ENCODE measurements at places on chromosomes 3 and 15.

GRCh38 chr3:174347474-174348138, 511.5 kb upstream of the NAALADL2 start:
- DNase-seq: no peak

GRCh38 chr3:180059356-180059755, 22.6 kb upstream of the PEX5L start:
- no peak for DNase-seq

- no peak for DNase-seq
These were observed 25.1 kb upstream of the GABPB1 start for GRCh38 chr15:50380089-50380488.

- DNase-seq: no peak
These were observed 204.6 kb downstream of the GABRG3 start for GRCh38 chr15:27175472-27176153.

DNA sequence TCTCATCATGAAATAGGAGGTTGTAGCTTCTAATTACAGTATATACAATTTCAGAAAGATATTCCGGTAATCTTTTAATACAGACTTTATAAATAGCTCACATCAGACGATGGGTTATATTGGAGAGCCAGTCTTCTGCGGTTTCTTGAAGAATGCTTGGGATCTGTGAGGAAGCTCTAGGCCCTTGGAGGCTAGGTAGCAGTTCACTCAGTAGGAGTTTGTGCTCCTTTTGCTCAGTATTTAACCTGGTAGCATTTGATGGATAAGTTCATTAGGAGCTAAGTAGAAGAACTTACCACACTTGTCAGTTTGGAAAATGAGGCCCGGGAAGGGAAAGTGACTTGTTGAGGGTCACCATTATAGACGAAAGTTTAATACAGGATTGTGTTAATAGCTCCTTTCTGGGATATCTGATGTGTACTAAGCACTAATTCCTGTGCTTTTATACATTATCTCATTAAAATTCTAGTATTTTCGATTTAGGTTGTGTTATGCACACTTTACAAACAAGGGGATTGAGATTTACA, 2.8 kb downstream of the FNDC3B start:
- DNase-seq: no peak

DNA sequence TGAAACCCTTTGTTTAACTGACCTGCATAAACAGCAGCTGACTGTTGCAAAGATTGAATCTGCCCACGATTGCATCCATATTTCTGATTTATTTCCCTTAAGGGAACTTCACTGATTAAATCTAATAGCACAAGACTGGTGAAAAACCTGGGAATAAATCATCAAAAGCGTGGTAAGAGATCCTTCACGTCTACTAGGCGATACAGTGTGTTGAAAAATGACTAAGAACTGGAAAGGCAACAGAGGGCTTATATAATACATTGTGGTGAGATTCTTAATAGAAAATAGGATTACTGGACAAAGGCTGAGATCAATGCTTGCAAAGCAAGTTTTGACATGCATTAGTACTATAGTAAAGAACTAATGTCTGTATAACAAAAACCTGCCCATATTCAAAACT, 49.0 kb downstream of the POLQ start:
- no peak for DNase-seq

DNA sequence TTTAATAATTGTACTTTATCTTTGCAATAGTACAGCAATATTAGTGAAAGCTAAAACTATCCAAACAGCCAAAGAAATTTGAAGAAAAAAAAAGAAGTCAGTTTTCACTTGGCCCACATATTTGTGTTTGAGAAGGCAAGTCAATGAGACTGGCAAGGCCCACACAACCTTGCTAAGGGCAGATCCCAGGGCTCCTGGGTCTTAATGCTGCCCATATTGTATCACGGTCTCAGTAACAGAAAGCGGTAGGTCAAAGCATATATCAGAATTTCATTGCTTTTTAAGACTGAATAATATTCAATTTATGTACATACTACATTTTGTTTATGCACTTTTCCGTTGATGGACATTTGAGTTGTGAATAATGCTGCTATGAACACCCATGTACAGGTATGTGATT, 262.0 kb upstream of the TOPAZ1 start:
- DNase-seq: no peak

GRCh38 chr15:68126396-68126795, 72.3 kb downstream of the PIAS1 start:
- no peak for DNase-seq

DNA sequence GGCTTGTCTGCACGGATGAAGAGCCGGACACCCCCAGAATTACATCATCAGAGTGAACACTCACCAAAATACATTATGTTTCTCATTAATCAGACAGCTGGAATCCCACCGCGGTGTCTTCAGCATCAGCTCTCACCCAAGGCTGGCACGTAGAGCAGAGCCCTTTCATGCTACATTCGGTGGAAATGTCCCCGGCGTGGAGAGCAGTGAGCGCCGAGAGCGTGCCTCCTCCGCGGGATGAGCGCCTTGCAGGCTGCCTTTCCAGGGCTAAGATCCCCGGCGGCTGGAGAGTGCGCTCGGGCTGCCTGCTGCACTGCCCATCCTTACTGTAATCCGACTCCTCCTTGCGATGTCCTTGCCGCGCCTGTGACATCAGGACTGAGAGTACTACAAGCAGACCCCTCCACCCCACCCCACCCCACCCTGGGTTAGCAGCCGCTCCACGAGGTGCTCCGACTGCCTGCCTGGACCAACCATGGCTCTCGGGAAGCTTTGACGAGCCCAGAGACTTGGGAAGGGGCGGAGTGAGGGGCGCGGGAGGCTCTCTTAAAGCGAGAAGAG, at the start of gene ZNF385D:
Gene ZNF385D, minus strand, starts transcription at position 380 of the 561 bp plus-strand sequence. Its CDS starts 294 bp downstream, at position 86.
- DNase-seq: no peak

DNA sequence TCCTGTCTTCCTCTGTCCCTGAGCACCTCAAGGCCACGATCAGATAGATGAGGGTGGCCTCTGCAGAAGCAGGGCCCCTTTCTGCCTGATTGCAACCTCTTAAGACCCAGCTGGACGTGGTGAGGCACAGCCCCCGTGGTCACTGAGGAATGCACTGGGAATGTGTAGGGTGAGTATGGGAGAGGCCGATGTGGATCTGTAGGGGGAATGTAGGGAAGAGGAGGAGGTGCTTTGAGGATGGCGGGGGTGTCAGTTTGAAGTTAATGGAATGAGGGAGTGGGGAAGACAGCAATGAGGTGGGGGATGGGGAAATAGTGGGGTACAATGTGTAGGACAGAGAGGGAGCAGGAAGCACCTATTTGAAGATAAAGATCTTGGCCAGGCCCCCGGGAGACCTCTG, 785 bp upstream of the IQCF5 start:
- no peak for DNase-seq

All from C1 segment of cervical spinal cord (tissue), 14 donors.